ENCODE measurements at places on chromosomes 2 and 18. TPM values are rescaled to one million over a fixed set of nuclear protein-coding genes. Genes with fewer than 3 reads are reported as not detected.
A peak's percentile ranks its signal among the peaks of the same experiment; 100 is the strongest.

DNA sequence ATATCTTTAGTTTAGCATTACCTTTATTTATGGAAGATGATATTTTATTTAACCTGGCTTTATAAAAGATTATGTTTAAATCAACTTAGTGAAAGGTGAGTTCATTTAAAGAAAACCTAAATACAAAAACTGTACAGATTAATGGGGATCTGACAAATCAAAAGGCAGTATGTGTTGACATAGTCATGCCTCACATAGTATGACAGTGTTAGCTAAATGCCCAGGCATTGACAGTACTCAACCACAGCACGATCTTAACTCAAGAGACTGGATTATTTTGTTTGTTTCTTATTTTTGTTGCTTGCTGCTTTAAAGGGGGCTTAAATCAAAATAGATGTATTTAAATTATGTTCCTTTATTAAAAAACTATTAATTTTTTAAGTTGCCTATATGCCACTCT is 7.8 kb downstream of the DOK6 start:
- DNase-seq = no peak

GRCh38 chr2:191486584-191487320 is 191.2 kb upstream of the NABP1 start:
- no peak for DNase-seq

- DNase-seq = peak; percentile 52
Observed at GRCh38 chr2:173708806-173709205, 256.4 kb downstream of the SP3 start.

TXNDC2 gene
- 0.31 TPM for polyA plus RNA-seq

GCG gene
- not detected for polyA plus RNA-seq

Data from renal pelvis (tissue), 12 donors.